Left kidney (tissue), 8 donors: ENCODE measurements at places on chromosomes 12 and 14. TPM values are rescaled to one million over a fixed set of nuclear protein-coding genes. Genes with fewer than 3 reads are reported as not detected.

The TEX52 gene
- 3.1 TPM for polyA plus RNA-seq

DNA sequence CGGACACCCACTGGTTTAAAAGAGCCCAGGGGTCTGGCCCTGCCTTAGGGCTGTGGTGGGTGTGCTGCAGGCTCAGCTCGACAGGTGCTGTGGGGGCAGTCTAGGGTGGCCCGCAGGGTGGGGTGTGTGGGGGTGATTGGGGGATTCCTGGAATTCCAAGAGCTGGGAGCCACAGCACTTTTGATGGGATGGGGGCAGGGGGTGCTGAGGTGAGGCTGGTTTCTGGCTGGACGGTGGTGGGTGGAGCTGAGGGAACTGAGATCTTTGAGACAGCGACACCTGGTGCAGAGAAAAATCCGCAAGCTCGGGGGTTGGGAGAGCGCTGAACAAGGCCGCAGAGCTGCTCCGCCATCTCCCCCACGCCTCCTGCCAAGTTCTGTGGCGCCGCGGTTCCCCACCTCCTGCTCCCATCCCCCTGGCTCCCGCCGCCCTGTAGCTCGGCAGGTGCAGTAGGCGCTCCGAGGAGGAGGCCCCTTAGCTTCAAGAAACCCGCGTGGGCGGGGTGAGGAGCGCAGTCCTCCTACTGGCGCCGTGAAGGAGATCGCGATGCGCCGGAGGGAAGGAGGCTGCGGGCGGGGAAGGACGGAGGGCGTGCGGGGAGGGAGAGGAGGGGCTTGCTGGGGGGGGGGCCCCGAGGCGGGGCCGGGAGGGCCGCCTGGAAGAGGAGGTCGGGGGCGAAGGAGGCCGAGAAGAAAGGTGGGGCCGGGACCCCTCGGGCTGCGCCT, 1.3 kb upstream of the TEDC1 start:
- DNase-seq = peak; percentile 92

GRCh38 chr12:128510511-128510910, 243.5 kb downstream of the TMEM132C start:
- no peak for DNase-seq

DNA sequence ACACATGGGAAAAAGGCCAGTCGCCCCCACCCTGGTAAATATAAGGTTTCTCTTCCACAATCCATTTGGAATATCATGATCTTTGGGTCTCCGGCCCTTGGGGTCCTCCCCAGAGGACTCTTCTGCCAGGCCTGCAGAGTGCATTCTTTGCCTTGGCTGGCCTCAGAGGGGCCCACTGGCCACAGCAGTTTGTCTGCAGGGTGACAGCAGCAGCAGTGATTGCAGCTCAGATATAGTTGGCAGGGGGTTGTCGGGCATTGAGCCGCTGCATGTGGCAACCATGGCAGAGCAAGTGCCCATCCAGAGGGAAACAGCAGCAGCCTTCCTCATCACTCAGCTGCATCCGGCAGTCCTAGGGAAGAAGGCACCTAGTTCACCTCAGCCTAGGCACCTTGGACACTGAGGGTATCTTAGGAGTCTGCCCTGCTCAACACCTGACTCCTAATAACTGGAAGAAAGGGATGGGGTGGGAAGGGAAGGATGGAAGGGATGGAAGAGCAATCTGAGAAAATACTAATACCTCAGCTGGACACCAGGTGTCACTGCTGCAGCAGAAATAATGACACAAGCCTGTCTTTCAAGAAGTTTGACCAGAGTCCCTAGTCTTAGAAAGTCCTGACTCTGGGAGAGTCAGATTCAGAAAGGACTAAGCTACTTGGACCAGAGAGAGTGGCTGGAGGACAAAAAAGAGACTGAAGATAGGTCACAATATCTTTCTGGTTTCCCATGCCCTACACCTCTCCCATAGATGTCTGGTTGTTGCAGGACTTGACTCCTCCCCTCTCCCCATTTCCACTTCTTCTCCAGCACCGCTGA, 8.9 kb downstream of the AJUBA start:
- peak; percentile 64 for DNase-seq

The GALNT8 gene
- polyA plus RNA-seq = 4.3 TPM

The NAV3 gene
- 11.4 TPM for polyA plus RNA-seq

DNA sequence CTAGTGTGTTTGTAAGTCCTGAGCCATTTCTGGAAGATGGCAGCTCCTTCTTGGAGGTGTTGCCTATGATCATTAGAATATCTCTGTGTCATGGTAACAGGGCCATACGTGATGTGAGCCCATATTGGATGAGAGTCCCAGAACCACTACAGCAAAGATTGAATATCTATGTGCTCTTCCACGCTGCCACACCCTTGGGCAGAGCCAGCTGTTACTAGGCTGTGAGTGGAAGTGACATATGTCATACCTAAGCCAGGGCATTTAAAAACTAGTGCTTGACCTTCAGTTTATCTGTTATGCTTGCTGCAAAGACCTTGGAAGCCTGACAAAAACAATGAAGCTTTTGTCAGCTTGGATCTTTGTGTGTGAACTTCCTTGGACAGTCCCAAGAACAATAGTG, 495.1 kb upstream of the CCDC196 start:
- DNase-seq = no peak

DNA sequence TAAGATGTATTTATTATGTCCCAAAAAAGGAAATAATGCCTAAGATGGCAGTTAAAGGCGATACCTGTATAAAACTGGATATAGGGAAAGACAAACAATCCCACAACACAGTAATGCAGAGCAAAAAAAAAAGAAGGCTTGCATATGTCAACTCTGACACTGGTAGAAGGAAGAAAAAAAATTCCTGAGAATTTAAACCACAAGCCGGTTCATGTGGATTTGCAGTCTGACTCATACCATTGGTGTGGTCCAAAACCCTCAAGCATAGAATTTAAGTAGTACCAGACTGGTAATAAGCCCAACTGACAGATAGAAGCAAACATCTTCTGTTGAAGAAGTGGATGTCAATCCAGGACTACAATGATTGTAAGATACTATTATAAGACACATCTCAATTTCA, 7.2 kb downstream of the DNAI7 start:
- DNase-seq = no peak

DNA sequence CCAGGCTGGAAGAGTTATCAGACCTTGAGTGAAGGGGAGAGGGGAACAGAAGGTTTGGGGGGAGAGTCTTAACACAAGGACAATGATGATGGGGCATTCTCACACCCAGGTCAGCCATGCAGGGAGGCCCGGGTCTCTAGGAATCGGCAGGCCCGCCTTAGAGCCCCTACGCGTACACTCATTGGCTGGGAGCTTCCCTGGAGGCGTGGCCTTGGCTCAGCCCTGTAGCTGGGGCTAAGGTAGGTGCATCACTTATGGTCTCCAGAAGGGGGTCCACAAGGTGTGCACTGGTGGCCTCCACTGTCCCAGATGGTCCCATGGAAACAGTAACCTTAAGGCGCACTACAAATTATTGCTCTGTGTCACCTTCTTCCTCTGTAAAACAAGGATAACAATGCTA, 660.1 kb downstream of the MED13L start:
- no peak for DNase-seq

DNA sequence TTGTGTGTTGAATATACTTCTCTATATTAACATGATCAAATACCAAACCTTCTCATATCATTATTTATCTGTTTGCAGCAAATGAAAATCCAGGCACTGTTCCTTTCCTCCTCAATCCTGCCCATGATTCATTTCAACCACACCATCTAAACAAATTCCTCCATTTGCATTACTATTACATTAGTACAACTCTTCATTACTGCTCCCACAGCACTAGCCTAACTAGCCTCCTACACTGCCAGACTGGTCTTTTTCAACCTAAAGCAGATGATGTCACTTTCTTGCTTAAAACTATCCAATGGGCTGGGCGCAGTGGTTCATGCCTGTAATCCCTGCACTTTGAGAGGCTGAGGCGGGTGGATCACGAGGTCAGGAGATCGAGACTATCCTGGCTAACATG, 117.3 kb upstream of the MYF6 start:
- no peak for DNase-seq

- no peak for DNase-seq
Measured at GRCh38 chr14:105455086-105455640, 19.5 kb upstream of the CRIP2 start.

GRCh38 chr14:26265170-26265685, 332.6 kb downstream of the NOVA1 start:
- DNase-seq = no peak

The OVCH1 gene
- polyA plus RNA-seq = 0.78 TPM

The CMTM5 gene
- polyA plus RNA-seq = 1.0 TPM

- DNase-seq = no peak
Measured at GRCh38 chr14:101588990-101589389, 27.7 kb downstream of the DIO3 start.

The KCNH5 gene
- polyA plus RNA-seq = 0.23 TPM

GRCh38 chr12:95626854-95627253, 75.6 kb upstream of the USP44 start:
- DNase-seq = no peak

The OR6C4 gene
- polyA plus RNA-seq = not detected

DNA sequence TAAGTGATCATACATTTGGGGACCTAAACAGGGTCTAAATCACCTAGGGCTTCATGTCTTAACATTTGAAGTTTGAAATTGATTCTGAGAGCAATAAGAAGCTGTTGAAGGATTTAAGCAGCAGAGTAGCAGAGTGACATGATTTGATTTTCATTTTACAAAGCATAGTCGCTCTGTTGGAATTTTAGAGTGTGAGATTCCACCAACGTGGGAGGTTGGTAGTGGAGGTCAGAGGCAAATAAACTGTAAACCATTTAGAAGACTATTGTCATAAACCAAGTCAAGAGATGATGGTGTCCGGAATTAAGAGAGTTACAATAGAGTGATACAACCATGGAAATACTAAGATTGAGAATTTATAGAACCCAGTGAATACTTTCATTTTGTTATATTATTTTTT, 52.7 kb upstream of the ZDHHC17 start:
- no peak for DNase-seq

- peak; percentile 57 for DNase-seq
Measured at GRCh38 chr12:4809013-4809448, 88.8 kb downstream of the GALNT8 start.

The PIK3C2G gene
- 4.8 TPM for polyA plus RNA-seq

DNA sequence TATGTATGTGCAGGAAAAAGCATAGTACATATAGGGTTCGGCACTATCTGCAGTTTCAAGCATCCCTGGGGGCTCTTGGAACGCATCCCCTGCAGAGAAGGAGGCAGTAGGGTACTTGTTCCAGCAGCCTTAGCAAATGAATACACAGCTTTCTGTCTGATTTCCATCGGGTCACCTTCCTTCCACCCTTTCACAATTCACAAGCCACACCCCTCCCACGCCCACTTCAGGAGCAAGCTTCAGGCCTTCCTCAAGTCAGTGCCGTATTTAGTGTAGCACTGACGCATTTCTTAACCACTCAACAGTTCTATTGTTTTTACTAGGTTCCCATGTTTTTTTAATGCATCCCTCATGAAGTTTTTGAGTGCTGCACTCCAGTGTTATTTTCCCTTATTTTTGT, 64.2 kb downstream of the CLMN start:
- DNase-seq = peak; percentile 75

- DNase-seq = peak; percentile 27
Measured at GRCh38 chr12:118103201-118103600, 610 bp downstream of the VSIG10 start.

GRCh38 chr12:104471336-104471735, 14.6 kb downstream of the CHST11 start:
- no peak for DNase-seq

- DNase-seq = no peak
Measured at GRCh38 chr14:91882369-91882768, 15.0 kb upstream of the TC2N start.

GRCh38 chr14:67536087-67536486, 3.0 kb downstream of the PLEKHH1 start:
- no peak for DNase-seq

The GNPTAB gene
- 47.6 TPM for polyA plus RNA-seq

DNA sequence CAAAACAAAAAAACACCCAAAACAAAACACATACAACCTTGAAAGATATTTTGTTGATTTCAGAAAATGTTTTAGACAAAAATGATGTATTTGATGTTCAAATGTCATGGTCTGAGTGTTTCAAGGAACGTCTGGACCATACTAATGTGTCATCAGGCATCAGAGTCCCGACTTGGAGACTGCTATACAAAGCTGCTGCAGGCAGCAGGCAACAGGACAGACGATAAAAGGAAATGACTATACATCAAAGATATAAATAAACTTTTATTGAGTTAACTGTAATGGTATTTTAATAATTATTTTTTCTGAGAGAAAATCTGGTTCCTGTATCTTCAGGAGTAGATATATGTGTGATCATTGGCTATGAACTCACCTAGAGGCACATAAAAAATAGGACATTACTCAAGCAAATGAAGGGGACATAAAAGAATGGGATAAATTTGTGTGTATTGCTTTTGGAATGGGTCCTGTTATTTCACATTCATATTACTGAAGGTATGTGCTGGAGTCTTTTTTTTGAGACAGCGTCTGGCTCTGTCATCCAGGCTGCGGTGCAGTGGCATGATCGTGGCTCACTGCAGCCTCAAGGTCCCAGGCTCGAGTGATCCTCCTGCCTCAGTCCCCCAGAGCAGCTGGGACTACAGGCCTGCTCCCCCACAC, 87.3 kb upstream of the HECTD1 start:
- no peak for DNase-seq

The ITGA5 gene
- polyA plus RNA-seq = 39.1 TPM

The ADAM20 gene
- polyA plus RNA-seq = 0.38 TPM

DNA sequence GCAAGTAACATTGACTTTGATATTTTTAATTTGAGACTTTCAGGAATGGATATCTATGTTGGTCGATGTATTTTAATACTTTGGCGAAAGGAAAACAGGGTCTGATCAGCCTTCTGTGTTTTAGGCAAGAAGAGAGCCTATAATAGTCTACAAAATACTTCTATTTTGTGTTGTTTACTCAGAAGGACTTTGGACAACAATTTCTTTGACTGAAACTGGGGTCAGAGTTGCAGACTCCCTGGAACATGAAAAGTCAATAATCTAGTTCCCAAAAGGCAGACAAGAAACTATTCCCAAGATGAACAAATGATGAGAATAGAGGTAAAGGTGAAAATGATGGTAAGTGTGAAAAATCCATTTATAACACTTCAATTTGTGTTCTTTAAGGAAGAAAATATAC, 10.6 kb upstream of the NUBPL start:
- DNase-seq = no peak

GRCh38 chr12:1077036-1077803, 86.2 kb downstream of the ERC1 start:
- DNase-seq = no peak

GRCh38 chr12:992647-993046, 1.6 kb downstream of the ERC1 start:
- no peak for DNase-seq

- no peak for DNase-seq
Measured at GRCh38 chr12:54565986-54566544, 16.7 kb downstream of the PDE1B start.

DNA sequence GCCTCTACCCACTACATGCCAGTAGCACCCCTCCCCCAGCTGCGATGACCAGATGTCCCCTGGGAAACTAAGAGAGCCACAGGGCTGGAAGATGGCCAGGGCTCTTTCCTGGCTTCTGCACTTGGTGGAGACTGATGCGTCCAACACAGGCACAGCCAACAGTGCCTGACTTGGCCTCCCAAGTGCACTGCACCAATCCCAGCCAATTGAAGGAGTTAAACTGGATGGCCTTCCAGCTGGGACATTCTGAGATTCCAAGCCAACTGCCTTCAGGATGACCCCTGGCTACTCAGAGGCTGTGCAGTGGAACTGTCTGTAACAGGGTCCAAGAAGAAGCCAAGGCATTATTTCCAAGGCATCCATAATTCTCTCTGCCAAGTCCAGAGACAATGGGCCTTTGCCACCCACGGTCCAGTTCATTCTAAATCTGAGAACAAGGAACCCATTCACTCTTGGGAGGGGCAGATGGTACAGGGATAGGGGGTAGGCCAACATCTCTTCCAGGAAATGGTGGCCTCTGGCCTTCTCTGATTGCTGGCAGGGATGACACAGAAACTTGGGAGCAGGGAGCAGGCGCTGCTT, 35.2 kb downstream of the PRIMA1 start:
- no peak for DNase-seq
